T-helper 2 cell (primary cell): ENCODE measurements at places on chromosomes 12 and 14.

DNA sequence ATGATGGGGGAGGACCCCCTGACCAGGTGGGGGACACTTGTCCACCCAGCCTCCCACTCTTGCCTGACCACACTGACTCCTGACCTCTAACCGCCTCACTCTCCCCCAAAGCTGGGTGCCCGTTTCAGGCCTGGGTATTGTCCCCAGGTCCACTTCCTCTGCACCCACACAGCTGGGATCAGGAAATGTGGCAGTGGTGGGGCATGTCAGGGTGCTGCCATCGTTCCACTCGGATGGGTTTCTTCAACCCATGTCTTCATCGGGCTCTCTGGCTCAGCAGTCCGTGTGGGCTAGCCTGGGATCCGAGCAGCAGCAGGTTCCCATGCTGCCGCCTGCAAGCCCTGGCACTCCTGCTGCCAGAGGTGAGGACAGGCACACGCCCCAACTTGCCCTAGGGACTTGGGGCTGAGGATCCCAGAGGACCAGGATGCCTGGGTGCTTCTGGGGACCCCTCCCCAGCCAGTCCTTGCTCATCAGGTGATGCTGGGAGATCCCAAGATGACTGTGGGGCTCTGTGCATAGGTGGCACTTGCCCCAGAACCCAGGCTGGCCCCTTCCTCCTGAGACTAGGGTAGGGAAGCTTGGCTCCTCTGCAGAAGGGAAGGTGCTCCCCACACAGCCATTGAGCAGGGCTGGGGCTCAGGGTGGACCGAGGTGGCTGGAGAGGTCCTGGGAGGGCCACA, 2.9 kb upstream of the CLBA1 start:
- no peak for DNase-seq

- no peak for DNase-seq
These were observed 131.8 kb downstream of the TMTC3 start for GRCh38 chr12:88273875-88274274.

DNA sequence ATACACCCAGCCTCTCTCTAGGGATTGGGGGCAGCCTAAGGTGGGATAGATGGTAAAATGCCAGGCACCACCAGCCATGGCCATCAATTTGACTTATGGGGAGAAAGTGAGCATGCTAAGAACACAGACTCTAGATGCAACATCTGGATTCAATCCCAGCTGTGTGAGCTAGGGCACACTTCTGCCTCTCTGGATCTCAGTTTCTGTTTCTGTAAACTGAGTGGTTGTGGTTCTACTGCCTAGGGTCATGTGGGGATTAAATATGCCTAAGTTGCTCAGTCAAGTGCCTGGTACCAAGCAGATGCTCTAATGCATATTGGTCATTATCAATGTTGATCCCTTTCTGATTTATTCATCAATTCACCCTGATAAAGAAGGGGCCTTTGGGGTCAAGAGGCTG, 12.6 kb upstream of the OAS1 start:
- no peak for DNase-seq

GRCh38 chr14:99391671-99392070, 89.0 kb downstream of the SETD3 start:
- DNase-seq, result no peak

DNA sequence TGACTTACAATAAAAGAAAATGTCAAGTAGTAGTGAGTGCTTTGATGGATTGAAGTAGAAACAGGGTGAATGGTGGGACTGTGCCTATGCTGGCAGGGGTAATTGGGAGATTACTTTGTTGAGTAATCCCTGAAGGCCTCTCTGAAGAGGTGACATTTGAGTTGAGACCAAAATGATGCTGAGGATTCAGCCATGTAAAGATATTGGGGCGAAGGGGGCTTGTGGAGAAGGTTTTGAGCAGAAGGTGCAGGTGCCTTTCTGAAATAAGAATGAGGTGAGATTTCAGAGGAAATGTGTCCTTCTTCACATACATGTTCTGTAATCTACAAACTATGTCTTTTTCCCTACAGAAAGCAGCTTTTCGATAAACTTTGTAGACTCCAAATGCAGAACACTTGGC, 8.0 kb downstream of the GNG2 start:
- no peak for DNase-seq

DNA sequence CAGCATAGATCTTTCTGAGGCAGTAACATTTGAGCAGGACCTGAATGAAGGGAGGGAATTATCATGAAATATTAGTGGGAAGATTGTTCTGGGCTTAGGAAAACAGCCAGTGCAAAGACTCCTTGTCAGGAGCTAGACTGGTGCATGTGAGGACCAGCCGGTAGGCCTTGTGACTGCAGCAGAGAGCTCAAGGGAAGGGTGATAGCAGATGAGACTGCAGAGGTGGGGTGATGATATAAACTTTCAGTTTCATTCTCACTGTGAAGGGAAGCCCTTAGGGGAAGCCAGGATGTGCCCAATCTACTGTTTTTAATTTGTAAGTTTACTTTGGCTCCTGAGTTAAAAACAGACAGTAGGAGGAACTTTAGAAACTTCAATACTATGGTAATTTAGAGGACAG, 12.4 kb downstream of the IL22 start:
- DNase-seq, result no peak

- no peak for DNase-seq
These were observed 426.2 kb downstream of the ZFP36L1 start for GRCh38 chr14:68366656-68367055.

DNA sequence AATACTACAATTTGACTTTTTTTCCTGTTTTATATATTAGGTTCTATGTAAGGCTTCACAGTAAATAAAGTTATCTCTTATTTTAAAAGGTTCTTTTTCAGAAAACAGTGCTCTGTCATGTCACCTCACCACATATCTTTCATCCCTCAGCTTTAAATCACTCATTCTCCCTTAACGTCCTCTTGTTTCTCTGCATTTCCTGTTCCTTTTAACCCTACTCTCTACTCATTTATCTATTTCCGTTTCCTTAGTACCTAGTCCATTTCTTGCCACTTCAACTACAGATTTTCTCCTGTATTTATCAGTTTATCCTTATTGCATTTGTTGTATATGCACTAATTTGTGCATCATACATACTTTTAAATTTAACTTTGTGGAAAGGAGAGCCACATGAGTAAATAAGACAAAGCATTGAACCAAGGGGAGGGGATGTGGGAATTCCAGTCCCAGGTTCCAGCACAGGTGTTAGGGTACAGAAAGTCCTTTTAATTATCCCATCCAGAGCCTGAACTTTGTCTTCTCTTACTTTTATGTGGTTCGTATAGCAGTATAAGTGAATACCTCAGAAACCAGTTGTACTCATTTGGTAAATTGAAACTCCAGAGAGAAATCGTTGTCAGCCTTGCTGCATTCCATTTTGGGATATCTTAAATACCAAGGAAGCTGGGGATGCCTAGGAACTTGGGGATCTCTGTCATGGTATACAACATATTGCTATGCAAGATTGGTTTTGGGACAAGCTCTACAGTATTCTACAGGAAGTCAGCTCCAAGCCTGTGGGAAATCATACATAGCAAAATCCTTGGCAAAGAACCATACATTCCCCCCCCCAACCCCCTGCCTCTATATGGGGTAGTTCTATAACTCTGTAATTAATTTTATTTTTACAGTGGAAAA, 120.5 kb downstream of the DIP2B start:
- DNase-seq, result no peak

- DNase-seq, result no peak
These were observed 12.4 kb downstream of the CLEC1A start for GRCh38 chr12:10086387-10086786.

DNA sequence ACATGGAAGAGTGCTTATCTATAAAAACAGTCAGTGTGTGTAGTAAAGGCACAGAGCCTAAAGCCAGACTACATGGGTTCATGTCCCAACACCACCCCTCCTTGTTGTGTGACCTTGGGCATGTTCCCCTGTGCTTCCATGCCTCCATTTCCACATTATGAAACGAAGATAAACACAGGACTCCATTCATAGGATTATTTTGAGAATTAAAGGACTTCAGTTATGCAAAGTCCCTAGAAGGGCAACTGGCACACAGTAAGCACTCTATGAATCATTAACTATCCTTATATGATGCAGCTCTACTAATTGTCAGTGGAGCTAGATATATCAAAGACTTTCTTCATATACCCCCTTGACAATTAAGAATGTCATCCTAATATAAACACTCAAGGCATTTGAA, 17.8 kb downstream of the IFNG-AS1 start:
- DNase-seq, result no peak
